ENCODE measurements at places on chromosomes 11 and 22. TPM values are rescaled to one million over a fixed set of nuclear protein-coding genes. Genes with fewer than 3 reads are reported as not detected.

DNA sequence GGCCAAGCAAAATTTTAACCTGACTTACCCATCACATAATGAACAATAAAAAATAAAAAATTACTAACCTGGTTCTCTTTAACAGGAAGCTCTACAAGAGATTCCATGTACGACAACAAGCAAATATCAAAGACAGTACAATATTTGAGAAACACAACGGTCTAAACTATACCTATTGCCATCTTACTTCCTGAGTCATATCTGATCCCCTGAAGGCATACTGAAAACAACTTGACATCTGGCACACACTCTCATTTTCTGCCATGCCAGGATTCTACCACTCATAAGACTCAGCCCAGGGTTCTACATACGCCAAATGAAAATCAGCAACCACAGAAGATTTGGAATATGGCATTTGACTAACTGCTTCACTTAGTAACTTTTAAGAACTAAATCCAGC, 13.8 kb downstream of the DENND5A start:
- peak; percentile 82 for DNase-seq

- DNase-seq: peak; percentile 7
These were observed 333.5 kb downstream of the BUD13 start for GRCh38 chr11:116439361-116439677.

GRCh38 chr11:42344204-42344792, 884.8 kb upstream of the LRRC4C start:
- no peak for DNase-seq

Gene TSSK2
- not detected for total RNA-seq

Gene VSIG2
- not detected for total RNA-seq

GRCh38 chr11:46338636-46338987, 8.7 kb upstream of the DGKZ start:
- no peak for DNase-seq

DNA sequence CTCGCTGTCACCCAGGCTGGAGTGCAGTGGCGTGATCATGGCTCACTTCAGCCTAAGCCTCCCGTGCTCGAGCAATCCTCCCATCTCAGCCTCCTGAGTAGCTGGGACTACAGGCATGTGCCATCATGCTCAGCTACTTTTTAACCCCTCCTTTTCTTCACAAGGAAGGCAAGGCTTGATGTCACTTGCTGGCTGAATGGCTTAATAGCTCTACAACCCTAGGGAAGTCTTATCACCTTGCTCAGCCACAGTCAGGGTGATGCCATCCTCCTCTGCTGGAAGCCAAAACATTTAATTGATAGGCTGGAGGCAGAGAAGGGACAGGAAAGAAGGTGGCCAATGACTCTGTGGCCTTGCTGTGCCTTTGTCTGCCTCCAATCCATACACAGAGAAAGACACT, 131.9 kb downstream of the MED15 start:
- no peak for DNase-seq

- no peak for DNase-seq
These were observed 93.0 kb downstream of the SCN3B start for GRCh38 chr11:123561431-123561800.

Gene MS4A6A
- total RNA-seq: not detected

GRCh38 chr11:76588455-76589325, 81.9 kb downstream of the LRRC32 start:
- DNase-seq: no peak

Data from RPMI7951 (cell line).